ENCODE measurements at places on chromosomes 13 and 19.

DNA sequence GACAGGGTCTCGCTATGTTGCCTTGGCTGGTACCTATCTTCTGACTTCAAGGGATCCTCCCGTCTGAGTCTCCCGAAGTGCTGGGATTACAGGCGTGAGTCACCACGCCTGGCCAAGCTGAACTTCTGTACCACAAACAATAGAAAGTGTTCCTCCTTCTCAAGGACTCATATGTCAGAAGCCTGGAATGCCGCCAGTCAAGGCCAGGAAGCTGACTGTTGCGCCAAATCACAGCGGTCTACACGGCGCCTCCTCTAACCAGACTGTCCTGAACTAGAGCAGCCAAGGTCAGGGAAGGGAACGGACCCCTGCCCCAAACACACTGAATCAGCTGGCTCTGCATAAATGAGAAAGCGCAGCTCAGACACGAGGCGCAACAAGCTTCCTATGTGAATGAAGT is 14.6 kb downstream of the RAB20 start:
- DNase-seq = no peak

GRCh38 chr13:48561466-48562235 is 28.8 kb upstream of the RCBTB2 start:
- DNase-seq = no peak

DNA sequence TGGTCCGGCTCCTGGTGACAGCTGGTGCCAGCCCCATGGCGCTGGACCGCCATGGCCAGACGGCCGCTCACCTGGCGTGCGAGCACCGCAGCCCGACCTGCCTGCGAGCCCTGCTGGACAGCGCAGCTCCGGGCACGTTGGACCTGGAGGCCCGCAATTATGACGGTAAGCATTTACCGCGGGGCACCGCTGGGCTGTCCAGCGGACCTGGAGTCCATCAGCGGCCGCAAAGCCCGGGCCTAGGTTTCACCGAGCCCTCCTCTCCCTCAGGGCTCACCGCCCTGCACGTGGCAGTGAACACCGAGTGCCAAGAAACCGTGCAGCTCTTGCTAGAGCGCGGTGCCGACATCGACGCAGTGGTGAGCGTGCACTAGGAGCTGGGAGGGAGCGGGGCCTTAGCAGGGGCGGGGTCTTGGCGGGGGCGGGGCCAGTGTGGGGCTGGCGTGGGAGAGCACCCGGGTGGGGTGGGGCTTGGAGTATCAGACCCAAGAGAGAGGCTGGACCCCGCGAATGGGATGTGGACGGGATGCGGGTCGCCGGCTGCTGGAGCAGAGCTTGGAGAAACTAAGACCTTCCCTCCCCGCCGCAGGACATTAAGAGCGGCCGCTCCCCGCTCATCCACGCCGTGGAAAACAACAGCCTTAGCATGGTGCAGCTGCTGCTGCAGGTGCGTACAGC is 8.7 kb downstream of the BCL3 start:
- DNase-seq = peak; percentile 66

DNA sequence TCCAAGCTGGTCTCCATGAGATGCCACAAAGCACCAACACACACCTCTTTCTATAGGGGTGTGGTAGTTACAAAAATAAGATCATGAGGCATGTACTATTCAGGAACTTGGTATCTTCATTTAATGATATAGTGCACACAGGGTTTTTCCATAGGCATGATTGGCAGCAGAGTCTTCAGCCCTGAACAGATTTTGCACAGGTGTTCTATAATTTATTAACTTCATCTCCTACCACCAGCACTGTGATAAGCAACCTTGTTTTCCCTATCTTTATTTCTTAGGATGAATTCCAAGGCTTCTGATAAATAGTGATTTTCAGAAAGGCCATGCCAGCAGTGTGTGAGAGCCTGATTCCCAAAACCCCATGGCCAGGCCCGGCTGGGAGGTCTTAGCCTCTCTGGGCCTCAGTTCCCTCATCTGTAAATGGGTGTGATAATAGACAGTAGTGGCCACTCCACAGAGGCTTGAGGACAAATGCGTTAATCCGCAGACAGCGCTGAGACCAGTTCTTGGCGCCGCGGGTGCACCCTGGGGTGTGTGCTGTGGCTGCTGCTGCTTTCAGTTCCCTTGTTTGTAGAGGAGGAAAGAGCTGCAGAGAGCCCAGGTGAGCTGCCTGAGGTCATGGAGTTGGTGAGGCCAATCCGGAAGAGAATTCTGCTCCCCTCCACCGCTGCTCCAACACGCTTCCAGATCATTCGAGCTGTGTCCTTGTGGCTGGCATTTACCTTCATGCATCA is 33.1 kb downstream of the DHRS12 start:
- DNase-seq = no peak

DNA sequence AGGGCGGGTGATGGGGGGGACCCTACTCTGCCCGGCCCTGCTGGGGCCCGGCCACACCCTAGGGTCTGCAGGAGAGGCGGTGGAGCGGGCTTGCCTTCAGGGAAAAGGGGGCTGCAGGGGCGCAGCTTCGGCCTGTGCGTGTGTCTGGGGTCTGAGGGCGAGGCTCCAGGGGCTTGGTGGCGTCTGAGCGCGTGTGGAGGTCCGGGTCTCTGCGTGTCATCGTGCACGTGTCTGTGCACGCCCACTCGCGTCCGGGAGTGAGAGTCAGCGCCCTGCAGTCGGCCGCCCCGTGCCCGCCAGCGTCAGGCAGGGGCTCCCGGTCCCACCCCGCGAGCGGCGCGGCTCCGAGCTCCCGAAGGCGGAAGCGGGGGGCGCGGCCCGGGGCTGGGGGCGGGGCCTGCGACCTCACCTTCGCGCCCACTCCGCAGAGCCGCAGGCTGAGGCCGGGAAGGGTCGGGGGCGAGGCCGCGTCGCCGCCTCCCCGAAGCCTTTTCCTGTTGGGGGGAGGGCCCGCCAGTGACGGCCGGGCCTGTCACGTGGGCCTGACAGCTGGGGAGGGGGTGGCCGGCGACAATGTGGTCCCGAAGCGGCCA is at the start of gene ARHGAP45:
ARHGAP45 (plus strand) TSS at position 420 of the 593 bp plus-strand sequence. CDS start 239 bp downstream, outside the sequence.
- peak; percentile 52 for DNase-seq

DNA sequence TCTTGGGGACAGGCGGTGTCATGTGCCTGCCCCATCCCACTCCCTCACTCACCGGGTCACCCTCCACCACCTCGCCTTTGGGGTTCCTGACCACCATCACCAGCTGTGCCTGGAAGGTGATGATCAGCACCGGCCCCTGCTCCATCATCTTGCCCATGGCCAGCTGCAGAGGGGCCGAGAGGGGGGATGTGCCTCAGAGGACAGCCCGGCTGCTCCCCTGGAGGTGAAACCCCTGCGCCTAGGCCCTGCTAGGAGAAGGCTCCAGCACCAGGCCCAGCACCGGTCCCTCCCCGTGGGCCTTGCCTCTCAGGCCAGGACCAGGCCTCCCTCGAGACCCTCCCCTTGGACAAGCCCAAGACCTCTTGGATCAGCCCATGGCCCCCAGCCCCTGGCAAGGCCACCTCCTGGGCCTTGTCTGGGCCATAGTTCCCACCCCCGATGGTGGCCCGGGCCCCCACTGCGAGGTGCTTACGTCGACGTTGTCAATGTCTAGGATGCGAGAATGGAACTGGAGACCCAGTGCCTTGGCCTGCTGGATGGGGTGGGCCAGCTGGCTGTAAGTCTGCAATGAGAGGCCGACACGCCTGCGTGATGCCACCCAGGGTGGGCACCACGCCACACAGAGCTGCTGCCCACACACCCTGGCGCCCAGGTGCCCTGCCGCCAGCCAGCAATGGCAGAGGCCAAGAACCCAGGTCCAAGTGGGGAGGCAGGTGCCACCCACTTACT is 1.8 kb upstream of the CTXN1 start:
- DNase-seq = no peak

GRCh38 chr19:50496189-50497021 is 14.6 kb downstream of the JOSD2 start:
- DNase-seq = peak; percentile 81

- DNase-seq = no peak
Observed at GRCh38 chr19:9806803-9807202, 12.1 kb downstream of the FBXL12 start.

DNA sequence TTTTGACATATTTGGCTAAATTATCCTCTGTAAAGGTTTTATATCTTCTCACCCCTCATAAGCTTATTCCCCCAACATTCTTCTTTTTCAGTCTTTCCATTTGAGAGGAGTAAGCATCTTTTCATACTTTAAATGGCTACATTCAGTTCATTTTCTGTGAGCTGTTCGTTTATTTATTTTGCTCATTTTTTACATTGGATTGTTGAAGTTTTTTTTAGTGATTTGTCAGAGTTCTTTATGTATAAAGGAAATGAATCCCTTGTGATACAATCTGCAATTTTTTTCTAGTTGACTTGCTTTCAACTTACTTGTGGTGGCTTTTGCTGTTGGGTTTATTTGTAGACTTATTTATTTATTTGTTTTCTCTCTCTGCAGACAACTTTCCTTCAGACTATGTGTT is 250.3 kb downstream of the DLEU7 start:
- no peak for DNase-seq
